Lower leg skin (tissue), 4 donors: ENCODE measurements at places on chromosomes 6 and 20. TPM values are rescaled to one million over a fixed set of nuclear protein-coding genes. Genes with fewer than 3 reads are reported as not detected.

DNA sequence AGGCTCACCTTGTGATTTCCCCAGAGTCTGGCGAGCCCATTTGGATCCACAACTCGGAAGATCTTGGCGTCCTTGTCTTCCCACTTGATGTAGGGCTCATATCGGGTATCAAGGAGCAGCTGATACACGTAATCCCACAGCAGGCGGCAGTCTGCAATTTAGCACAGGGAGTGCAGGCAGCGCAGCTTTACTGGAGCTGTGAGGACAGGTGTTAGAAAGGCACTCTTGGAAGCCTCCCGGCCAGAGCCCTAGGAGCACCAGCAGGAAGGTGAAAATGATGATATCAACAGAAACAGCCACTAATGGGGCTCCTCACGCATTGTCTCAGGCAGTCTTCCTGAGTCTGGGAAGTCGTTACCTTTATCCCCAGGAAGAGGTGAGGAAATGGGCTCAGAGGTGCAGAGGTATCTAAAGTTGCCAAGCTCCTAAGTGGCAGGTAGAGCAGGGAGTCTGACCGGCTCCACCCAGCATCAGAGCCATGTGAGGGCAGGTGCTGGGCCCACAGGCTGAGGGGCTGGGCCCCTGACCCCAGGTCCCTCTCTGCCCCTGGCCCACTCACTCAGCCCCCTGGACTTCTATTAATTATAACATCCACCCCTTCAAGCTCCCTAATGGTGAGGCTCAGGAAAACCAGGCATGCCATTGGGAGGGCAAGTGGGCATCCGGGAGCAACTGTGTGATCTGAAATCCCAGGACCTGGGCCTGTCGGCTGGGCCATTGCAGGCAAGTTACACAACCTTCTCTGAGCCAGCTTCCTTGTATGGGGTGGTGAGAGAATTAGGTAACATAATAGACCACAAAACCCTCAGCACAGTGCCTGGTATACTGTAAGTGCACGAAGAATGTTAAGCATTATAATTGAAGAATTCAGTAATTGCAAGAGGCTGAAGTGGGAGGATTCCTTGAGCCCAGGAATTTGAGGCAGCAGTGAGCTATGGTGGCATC is 18.3 kb downstream of the ETV7 start:
- DNase-seq, result no peak

DNA sequence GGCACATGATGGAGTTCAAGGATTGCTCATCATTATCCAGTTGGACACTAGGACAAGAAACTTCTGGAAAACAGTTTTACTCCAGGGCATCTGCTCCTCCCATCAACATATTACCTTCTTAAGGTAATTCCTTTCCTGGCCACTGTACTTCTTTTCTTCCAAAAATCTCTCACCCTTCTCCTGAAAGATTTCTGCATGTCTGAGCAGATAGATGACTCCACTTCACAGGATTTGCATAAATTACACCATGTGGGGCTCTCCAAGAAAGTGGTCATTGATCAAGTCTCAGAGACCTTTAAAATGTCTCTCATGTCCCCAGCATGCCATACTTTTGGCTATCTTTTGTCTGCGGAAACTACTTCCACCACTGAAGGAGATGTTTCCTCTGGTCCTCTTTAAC is 103.2 kb upstream of the TNFAIP3 start:
- no peak for DNase-seq

DNA sequence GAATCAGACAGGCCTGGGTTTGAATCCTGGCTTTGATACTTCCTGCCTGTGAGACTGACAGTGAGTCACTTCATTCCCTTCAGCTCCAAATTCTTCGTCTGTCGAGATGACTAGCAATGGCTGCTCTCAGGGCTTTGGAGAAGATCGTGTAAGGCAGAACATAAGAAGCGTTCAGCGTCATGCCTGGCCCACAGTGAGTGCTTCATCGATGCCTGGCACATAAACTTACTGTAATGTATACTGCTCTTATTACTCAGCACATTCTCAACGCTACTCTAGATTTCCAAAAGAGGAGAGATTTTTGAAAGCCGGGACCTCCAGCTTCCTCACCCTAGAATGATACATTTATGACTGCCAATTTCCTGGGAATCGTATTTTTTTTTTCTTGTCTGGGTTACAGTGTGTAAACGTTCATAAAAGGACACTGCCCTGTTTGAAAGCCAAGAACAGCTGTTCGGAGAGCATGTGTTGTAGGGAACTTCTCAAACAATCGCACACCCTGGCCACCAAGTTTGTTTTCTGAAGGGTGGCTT is 16.2 kb upstream of the BCAS1 start:
- no peak for DNase-seq

- DNase-seq, result no peak
These were observed 166.8 kb upstream of the CST7 start for GRCh38 chr20:24782301-24782700.

The SHLD1 gene
- 1.7 TPM for total RNA-seq

The GLP1R gene
- not detected for total RNA-seq

The KCNQ5 gene
- 0.61 TPM for total RNA-seq

The IMPG1 gene
- not detected for total RNA-seq
